Upper lobe of right lung (tissue), 1 donor: ENCODE measurements at places on chromosomes 3 and 15.
A peak's percentile ranks its signal among the peaks of the same experiment; 100 is the strongest.

DNA sequence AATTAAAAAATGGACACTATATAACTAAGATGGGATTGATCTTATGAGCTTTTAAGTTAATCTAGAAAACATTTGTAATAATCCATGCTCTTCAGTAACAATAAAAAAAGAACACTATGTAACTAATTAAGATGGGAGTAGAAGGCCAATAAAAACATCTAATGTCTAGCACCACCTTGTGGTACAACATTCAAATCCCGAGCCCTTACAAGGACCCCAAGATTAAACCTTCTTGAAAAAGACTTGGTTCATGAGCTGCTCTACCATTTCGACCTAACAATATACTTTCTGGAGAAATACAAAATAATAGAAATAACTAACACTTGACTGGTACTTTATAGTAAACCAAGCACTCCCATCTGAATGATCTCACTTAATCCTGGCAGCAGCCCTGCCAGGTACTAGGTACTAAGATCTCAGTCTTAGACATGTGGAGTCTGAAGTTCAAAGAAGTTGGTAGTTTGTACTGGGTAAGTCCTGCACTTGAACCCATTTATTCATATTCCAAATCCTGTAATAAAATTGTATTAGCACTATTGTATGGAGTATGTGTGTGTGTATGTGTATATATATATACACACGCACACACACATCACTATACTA lies 21.8 kb downstream of the METTL6 start:
- no peak for DNase-seq

DNA sequence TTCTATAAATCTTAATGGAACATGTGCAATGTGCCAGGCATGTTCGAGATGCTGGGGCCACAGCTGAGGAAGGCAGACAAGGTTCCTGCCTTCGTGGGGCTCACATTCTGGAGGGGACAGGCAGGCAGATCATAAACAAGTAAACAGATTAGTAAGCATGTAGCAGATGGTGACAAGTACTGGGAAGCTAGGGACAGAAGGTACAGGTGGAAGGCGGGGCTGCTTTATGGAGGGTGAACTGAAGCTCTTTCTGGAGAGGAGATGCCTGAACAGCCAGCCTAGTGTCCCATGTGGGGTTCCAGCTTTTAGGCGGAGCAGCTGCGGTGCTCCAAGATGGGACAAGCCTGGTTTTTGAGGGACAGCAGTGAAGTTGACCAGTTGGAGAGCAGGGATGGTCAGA lies 74.7 kb upstream of the SNRK start:
- no peak for DNase-seq

- DNase-seq, result no peak
Observed at GRCh38 chr3:180048103-180048502, 11.4 kb upstream of the PEX5L start.

- no peak for DNase-seq
Observed at GRCh38 chr3:178672275-178672674, 136.0 kb downstream of the KCNMB2 start.

DNA sequence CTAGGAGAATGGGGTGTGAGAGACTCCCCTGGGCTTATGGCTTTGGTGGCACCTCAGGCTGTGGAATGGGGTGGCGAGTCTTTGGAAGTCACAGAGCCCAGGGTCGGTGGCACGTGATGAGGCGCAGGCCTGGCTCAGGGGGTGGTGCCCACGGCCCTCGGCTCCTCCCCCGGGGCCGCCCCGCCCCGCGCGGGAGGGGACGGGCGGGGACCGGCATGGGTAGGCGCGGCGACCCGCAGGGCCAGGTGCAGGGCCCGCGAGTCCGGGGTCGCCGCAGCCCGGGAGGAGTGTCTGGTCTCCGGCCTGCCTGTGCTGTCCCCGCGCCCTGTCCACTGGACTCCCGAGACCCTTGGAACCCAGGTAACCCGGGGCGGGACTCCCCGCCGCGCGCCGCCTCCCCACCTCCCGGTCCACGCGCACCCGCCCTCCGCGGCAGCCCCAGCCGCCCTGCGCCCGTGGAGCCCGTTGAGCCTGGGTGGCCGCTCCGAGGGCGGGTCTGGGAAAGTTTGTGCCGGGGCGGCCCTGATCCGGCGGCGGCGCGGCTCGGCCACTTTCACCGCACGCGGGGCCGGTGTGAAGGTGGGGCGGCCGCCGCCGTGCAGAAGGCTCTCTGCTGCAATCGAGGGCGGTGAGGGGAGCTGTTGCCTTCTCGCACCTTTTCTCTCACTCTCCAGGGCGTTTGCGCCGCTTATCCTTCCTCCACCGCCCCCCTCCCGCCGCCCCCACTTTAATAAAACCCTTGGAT lies at the start of gene PAQR5:
TSS of gene PAQR5 (plus strand) at position 216 of the 745 bp plus-strand sequence. CDS start 61,169 bp downstream, outside the sequence.
- peak; percentile 89 for DNase-seq

DNA sequence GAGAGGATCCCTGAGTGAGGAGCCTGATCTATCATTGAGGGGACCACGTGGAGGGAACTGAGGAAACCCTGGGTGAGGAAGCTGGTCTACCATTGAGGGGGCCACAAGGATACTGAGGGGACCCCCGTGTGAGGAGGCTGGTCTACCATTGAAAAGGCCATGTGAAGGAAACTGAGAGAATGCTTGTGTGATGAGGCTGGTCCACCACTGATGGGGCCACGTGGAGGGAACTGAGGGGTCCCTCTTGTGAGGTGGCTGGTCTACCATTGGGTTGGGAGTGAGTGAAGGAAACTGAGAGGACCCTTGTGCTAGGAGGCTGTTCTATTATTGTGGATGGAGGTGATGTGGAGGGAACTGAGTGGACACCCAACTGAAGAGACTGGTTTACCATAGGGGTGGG lies 161.3 kb downstream of the FBLN2 start:
- peak; percentile 39 for DNase-seq

- DNase-seq, result no peak
Observed at GRCh38 chr15:42033214-42033873, 12.5 kb upstream of the PLA2G4E start.

- DNase-seq, result no peak
Observed at GRCh38 chr15:49815526-49815925, 194.7 kb downstream of the DTWD1 start.

DNA sequence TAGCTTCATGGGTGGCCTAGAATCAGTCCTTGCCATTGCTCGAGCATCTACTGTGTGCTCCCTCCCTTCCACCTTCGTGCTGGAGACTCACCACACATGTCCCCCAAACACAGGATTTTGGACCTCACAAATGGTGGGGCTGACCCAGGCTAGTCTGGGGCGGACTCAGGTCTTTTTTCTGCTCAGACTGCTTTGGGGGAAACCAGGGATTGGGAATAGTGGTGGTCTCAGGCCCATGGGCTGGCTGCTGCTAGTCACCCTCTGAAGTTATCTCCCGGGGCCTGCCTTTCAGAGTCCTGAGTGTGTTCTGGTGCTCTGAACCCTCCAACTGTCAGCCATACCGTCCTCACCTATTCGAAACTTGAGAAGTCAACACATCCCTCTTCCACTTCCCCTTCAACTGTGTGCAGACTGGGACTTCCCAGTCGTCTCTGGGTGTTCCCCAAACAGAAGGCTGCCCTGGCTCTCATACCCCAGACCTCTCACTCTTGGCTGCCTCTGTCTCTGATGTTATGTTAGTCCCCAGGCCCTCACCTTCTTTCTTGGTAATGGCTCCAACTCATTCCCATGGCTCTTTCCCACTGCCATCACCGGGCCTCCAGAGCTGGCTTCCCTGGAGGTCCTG lies 46.0 kb downstream of the PPCDC start:
- peak; percentile 42 for DNase-seq

DNA sequence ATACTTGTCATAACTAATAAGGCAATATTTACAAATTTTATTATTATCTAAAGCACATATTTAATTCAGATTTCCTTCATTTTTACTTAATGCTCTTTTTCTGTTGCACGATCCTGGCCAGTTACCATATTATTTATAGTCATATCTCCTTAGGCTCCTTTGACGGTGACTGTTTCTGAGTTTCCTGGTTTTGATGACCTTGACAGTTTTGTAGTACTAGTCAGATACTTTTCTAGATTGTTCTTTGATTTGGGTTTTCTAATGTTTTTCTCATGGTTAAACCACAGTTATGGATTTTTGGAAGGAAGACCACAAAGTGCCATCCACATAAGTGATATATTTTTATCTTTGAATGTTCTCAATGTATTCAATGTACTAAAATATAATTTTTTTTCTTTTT lies 171.0 kb upstream of the NANOGP8 start:
- DNase-seq, result no peak

GRCh38 chr15:68447209-68447608 lies 15.2 kb upstream of the ITGA11 start:
- DNase-seq, result no peak

DNA sequence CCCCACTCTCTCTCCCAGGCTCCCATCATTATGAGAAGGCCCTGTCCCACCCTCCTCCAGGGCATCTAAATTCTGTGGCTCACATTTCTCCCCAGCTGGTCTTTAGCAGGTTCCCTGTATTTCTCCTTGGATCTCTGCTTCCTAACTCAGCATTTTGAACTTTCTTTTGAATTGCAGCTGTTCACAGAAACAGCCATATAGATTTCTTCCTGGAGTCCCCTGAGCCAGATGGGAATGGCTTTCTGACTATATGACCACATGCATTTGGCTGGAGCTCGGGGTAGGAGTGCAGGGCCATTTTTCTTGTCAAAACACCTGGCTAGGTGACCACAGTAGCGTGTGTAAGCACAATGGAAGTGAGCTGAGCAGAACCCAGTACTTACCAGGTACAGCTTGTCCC lies 22.0 kb downstream of the RBP2 start:
- no peak for DNase-seq

DNA sequence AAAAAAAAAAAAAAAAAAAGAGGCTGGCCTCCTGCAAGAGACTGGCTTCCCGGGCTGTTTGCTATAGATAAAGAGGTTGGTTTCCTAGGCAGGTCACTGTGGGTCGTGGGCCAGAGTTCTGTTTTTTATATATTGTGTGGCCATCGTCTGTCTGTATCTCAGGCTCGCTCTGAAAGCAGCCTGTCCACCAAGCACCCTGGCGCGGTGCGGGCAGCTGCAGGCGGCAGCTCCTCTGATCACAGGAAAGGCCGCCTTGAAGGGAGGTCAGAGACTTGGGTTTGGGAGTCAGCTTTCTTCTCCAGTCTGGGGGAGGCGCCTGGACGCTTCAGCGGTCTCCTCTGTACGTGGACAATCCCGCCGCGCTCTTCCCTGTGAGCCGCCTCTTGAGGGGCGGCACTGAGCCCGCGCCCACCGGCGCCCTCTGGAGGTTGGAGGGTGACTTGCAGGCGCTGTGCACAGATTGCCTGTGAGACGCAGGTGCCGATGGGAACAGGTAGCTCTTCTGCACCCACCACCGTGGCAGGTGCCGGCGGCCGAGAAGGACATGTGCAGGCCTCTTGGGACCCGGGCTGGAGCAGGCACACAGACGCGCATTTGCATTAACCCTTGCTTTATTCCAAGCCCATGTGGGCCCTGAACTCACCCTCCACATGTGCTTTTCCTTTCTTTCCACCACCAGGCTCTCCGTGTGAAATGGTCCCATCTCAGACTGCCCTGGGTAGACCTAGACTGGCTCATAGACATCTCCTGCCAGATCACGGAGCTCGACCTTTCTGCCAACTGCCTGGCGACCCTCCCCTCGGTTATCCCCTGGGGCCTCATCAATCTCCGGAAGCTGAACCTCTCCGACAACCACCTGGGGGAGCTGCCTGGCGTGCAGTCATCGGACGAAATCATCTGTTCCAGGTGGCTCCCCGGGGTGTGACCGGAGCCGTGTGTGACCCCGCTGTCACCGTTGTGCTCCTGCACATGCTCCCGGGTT lies 89.3 kb downstream of the LRRK1 start:
- DNase-seq, result peak; percentile 93

- no peak for DNase-seq
Observed at GRCh38 chr15:93091465-93091864, 2.5 kb upstream of the RGMA start.

DNA sequence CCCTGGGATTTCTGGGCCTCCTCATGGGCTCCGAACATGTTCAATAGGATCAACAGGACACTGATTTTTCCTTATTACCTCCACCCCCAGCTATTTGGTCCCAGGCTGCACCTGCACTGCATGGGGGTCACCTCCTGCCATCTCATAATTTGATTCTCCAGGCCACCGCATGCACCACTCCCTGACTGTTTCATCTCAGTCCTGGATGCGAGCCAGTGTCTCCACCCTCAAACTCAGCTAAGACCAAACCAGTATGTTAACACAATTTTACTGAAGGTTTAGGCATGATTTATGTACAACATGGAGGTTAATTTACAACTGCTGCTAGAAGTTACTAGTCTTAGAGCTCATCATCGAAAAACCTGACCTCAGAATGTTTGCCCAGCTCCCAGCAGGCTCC lies 249.5 kb downstream of the UACA start:
- DNase-seq, result no peak

DNA sequence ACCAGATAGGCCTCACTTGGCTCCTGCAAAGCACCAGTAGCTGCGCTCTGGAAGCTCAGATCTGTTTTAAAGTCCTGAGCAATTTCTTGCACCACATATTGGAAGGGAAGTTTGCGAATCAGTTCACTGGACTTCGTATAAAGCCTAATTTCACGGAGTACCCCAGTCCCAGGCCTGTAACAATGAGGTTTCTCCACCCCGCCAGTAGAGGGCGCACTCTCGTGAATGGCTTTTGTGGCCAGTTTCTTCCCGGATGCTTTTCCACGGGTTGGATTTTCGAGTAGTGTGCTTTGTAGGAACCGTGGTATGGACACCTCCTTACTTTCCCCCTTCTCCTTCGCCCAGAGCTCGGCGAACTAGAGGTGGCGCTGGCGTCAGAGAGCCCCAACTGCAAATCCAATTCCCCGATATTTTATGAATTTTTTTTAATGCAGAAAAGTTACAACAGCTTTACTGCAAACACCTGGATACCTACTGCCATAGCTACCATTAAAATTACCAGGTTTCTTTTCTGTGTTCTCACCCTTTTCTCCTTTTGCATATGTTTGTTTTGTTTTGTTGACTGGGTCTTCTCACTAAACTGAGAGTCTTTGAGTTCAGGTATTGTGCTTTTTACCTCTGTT lies 13.3 kb downstream of the RARB start:
- no peak for DNase-seq

DNA sequence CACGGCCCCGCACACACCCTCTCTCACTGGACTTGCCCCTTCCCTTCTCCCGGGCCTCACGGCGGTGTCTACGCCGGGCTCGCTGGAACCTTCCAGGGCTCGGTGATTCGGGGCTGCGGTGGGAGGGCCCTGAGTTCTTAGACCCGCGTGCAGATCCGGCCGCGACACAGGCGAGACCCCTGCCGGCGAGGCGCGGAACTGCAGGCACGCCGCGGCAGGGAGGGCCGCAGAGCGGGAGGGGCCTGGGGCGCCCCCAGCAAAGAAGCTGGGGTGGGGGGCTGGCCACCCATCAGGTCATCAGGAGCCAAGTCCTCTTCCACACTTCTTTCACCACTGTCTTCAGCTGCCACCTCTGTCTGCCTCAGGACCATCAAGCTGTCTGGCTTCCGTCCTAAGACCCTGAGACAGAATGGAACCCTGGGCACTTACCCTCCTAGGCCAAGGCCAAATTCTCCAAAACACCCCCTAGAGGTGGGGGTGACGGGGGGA lies 164.5 kb downstream of the XXYLT1 start:
- DNase-seq, result peak; percentile 85

DNA sequence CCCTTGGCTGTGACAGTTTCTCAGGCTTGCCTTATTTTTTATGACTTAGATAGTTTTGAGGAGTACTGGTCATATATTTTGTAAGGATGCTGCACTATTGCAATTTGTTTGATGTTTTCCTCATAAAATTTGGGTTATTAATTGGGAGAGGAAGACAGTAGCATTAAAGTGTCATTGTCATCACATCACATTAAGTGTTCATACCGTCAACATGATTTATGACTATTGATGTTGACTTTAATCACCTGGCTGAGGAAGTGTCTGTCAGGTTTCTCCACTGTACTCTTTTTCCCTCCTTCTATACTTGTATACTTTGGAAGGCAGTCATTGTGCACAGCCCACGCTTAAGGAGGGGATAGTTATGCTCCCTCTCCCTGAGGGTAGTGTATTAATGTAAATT lies 26.9 kb downstream of the TRIM69 start:
- DNase-seq, result no peak

- no peak for DNase-seq
Observed at GRCh38 chr15:49876401-49877038, 242.5 kb downstream of the ATP8B4 start.
